Activated T-helper 17 cell treated with anti-CD3 and anti-CD28 coated beads, Interleukin-2, amount 50 U/mL, for 72 hours (primary cell): ENCODE measurements at places on chromosomes 5 and 9. TPM values are rescaled to one million over a fixed set of nuclear protein-coding genes. Genes with fewer than 3 reads are reported as not detected.
A peak's percentile ranks its signal among the peaks of the same experiment; 100 is the strongest.

DNA sequence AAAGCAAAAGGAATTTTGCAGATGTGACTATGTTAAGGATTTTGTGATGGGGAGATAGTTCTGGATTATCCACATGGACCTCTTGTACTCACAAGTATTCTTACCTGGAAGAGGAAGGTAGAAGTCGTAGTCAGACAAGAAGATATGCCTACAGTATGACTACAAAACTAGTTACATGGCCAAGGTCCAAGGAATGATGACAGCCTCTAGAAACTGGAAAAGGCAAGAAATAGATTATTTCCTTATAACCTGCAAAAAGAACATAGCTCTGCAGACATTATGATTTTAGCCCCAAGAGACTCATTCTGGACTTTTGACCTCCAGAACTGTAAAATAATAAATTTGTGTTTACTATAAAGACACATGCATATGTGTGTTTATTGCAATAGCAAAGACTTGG, 226.9 kb downstream of the FER start:
- ATAC-seq, result no peak

- no peak for ATAC-seq
These were observed 221.0 kb downstream of the TSSK1B start for GRCh38 chr5:113213551-113214425.

- peak; percentile 60 for ATAC-seq
These were observed 266.4 kb upstream of the IRX4 start for GRCh38 chr5:2149195-2149539.

GRCh38 chr5:36658038-36658756, 51.8 kb downstream of the SLC1A3 start:
- ATAC-seq, result no peak

DNA sequence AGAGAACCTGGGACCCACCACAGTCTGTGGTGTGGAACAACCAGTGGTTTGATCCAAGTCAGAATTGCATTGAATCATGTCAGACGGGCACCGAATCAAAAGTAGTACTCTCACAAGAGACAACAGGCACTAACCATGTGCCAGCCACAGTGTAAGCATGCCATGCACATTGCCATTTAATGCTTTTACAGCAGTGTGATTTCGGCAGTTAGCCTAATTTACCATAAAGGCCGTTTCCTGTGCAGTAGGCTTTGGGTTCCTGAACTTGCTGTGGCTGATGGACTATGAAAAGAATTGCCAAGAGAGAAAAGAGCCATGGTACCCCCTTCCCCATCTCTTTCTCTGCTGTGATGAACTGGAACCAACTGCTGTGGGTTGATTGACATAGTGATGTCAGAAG, 540.6 kb downstream of the EBF1 start:
- ATAC-seq, result no peak

DNA sequence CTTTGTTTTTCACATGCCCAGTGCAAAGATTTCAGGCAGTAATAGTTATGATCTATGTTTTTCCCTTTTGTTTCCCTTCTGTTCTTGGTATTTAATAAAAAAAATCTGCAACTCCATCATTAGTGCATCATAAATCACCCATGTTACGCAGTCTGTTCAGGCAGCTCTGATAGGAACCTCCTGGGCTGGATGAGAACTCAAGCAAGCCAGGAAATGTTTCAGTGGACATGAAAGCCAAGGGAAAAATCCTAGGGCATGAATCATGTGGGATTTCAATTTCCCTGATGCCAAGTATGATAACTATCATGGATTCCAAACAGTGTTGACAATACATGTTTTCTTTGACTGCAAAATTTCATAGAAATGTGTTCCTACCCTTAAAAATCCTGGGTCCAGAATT, 119.7 kb upstream of the TARS1 start:
- ATAC-seq, result no peak

ITK gene
- 277 TPM for total RNA-seq

NDUFB6 gene
- total RNA-seq, result 50.5 TPM
